HTR-8/SVneo (cell line): ENCODE measurements at places on chromosomes 5 and 9.

- no peak for DNase-seq
Observed at GRCh38 chr9:8408575-8409190, 609.1 kb upstream of the DMAC1 start.

DNA sequence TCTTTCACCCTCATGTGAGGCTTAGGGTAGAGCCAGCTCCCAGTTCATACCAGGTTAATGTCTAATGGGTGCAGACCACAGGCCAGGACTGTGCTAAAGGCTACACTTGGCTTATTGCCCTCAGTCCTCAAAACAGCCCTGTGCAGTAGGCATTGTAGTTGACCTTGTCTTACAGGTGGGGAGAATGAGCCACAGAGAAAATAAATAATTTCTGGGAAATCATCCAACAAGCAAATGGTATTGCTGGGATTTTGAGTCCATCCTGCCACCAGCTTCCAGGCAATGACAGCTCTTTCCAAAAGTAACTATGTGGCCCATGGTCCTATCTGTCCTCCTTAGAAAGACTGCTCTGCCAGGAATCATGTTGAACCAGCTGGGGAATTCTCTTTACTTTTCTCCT, 450.0 kb downstream of the GADD45G start:
- no peak for DNase-seq

DNA sequence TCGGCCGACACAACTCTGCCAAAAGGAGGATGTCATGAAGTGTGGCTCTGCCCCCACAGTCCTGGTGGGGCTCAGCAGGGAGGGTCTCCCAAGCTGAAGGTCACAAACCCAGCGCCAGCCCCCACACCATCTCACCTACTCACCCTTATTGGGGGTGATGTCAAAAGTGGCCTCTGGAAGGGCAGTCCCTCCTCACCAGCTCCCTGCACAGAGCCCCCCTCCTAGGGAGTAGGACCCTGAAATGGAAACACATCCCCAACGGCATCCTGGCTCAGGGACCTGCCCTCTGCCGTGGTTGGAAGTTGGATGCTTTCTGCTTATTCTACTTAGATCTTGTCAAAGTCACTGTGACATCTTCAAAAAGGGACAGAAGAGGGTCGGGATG, 89.5 kb downstream of the NSUN2 start:
- no peak for DNase-seq

GRCh38 chr5:88602584-88602983, 280.4 kb downstream of the MEF2C start:
- DNase-seq = no peak

- DNase-seq = no peak
Observed at GRCh38 chr5:181054138-181054537, 14.1 kb downstream of the BTNL9 start.

DNA sequence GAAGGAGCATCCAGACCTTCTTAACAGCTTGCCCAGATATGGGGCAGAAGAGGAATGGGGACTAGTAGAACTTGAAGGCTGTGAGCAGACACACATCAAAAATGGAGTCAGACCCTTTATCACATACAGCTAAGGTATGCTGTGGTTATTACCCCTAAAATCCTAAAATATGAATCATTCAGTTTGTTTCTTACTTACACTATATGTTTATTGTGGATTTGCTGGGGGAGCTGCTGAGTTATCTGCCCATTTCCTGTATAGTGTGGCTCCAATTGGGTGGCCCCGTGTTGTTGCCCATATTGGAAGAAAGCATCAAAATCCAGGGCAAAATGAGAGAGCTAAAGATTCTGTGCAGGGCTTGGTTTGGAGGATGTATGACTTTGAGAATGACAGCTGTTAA, 56.9 kb downstream of the AP3S1 start:
- no peak for DNase-seq

DNA sequence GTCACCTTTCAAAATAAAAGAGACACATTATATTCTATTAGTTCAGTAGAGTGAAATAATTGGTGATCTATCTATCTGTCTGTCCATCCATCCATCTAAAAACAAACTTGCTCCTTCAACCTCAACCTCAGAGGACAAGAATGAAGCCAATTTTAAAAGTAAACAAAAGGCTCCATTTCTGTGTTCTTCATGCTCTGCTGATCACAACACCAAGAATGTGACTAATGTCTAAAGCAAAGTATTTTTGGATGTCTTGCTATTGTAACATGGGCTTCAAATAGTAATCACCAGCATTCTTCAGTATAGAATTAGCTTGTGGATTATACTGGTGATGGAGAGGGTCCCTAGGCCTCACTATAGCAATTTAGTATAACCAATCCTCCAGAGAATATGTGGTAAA, 1304.4 kb downstream of the MAT2B start:
- no peak for DNase-seq

- DNase-seq = no peak
Observed at GRCh38 chr9:121672986-121673385, 21.6 kb downstream of the DAB2IP start.

DNA sequence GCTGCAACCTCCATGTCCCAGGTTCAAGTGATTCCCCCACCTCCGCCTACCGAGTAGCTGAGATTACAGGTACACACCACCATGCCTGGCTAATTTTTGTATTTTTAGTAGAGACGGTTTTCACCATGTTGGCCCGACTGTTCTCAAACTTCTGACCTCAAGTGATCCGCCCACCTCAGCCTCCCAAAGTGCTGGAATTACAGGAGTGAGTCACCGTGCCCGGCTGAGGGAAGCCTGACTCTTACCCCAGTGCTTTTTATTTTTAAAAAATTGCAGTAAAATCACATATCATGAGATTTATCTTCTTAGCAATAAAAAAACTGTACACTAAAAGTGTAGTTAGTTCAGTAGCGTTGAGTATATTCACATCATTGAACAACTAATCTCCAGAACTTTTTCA, 105.3 kb downstream of the SLIT3 start:
- DNase-seq = no peak

DNA sequence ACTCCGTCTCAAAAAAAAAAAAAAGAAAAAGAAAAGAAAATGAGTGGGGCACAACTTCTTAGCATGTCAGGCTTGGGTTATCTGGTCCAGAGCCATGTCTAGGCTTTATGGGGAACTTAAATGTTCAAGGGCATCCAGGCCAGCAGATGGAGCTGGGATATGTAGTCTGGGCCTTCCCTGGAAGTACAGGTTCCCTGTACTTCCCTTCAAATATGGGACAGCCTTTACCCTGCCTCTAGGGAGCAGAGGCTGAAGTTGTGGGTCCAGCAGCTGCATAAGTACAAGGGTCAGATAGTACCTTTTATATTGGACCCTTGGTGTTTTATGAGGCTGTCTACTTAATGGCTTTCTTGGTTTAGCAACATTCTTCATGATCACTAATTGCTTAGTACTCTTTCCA, 42.1 kb downstream of the FAF2 start:
- DNase-seq = no peak

- no peak for DNase-seq
Observed at GRCh38 chr5:140413230-140413629, 11.6 kb downstream of the ANKHD1 start.

DNA sequence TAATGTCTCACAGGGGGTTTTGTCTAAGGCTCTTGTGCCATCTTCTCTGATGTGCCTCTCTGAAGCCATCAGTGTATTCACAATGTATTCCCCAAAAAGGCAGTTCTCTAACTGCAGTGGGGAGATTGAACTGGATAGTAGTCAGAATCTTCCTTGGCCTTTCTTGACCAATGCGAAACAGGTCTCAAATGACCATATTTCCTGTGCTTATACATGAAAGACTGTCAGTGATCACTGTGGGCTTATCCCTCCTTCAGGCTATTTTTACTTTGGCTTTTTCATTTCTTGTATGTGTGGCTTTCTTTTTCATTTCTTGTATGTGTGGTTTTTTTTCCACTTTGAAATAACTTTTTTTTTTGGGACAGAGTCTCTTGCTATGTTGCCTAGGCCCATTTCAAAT, 19.7 kb downstream of the HMGXB3 start:
- DNase-seq = no peak

- DNase-seq = no peak
Observed at GRCh38 chr9:71820403-71820921, 52.1 kb upstream of the CEMIP2 start.

GRCh38 chr9:73640971-73641370, 489.3 kb downstream of the ANXA1 start:
- no peak for DNase-seq

GRCh38 chr5:76561959-76562358, 61.2 kb downstream of the F2RL2 start:
- no peak for DNase-seq
